ENCODE measurements at places on chromosomes 11 and 22.

- no peak for DNase-seq
Measured at GRCh38 chr11:90113541-90113940, 20.9 kb upstream of the NAALAD2 start.

DNA sequence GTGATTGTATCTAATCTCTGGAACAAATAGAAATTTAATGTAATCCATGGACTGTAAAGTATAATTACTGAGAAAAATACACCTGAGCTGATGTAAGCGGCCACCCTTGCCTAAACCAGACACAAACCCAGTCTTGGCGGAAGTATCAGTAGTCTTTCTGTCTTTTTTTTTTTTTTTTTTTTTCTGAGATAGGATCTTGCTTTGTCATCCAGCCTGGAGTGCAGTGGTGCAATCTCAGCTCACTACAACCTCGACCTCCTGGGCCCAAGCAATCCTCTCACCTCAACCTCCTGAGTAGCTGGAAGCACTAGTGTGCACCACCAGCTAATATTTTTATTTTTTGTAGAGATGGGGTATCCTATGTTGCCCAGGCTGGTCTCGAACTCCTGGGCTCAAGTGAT lies 5.5 kb upstream of the CXCR5 start:
- no peak for DNase-seq

- no peak for DNase-seq
Measured at GRCh38 chr22:26276529-26277160, 107.4 kb downstream of the SEZ6L start.

DNA sequence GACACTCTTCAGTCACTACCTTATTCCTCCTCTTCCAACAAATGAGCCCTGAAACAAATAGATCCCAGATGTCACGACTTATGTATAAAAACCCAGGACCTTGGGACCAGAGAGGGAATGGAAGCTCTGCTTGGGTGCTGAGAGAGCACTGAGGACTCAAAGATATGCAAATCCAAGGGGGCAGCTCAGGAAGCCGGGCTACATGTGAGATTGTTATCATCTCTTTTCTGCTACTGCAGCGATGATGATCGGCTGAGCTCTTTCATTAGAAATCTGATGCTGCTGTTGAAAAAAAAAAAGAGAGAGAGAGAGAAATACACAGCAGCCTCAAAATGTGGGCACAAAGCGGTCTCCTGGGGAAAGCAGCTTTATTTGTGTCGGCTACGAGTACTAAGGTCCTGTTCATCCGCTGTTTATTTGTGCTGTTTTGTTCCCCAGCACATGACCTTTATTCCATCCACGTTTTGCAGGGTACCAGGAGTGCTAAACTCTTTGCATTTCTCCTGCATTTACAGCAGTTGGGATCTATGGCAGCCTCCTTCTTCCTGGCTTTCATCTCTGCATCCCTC lies 120.2 kb downstream of the TRIM29 start:
- no peak for DNase-seq

- no peak for DNase-seq
Measured at GRCh38 chr11:19345519-19345847, 104.7 kb upstream of the E2F8 start.

Data from adrenal gland (tissue), 19 donors.